Chondrocyte (in vitro differentiated cells): ENCODE measurements at places on chromosomes 1 and 21.

- no peak for DNase-seq
These were observed 18.9 kb downstream of the ANGPTL7 start for GRCh38 chr1:11207898-11208611.

- DNase-seq: no peak
These were observed 189.6 kb downstream of the TGFBR3 start for GRCh38 chr1:91696321-91696720.

- DNase-seq: no peak
These were observed 109.6 kb downstream of the KCNN3 start for GRCh38 chr1:154760469-154760933.

DNA sequence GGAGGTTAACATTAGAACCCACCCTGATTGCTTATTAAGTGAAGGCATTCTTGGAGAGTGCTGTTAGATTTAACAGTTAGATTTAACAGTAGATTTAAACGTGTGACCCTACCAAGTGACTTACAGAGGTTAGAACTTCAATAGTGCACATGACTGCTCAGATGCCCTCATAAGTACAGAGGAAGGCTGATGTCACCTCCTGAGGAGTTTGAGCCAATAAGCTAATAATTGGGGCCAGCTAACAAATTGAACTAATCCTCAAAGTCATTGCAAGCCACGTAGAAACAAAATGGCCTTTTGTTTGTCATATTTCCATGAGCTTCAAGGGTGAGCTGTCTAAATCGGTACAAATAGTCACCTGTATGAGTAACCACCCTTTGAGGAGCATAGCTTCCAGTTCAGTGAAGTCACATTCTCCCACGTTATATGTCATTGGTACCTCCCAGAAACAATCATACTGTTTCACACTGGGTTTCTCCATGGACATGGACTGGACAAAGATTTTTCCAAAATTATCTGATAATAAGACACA lies 11.7 kb downstream of the AVPR1B start:
- DNase-seq: no peak

DNA sequence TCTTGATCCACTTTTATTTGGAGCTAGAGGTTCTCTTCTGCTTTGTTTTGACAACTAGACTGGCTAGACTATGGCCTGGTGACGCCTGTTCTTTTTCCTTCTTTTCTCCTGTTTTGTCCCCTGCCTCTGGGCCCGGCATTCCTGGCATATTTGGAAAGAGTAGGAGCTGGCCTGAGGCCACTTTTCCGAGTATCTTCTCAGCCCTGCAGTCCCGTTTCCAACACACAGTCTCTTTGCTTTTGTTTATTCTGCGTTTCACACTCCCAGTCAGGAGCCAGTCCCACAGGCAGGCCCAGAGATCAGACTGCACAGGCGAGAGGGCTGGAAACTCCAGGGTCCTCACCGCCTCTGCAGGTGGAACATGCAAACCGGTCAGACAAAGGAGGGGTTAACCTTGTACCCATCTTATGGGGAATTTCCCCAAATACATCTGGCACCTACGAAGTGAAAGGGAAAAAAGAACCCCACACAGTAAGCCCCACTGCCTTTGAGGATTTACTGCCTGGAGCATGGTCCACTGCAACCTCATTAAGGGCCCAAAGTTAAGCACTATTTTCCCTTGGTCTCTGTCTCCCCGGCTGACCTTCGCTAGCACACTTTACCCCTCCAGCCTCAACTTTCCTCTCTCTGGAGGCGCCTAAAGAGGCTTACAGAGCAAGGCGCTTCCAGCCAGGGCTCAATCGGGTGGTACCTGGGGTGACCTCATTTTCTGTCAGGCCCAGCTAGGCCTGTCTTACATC lies 141.1 kb downstream of the TOMM20 start:
- DNase-seq: peak; percentile 84

- DNase-seq: no peak
These were observed 194.6 kb upstream of the RRP15 start for GRCh38 chr1:218090459-218090858.

DNA sequence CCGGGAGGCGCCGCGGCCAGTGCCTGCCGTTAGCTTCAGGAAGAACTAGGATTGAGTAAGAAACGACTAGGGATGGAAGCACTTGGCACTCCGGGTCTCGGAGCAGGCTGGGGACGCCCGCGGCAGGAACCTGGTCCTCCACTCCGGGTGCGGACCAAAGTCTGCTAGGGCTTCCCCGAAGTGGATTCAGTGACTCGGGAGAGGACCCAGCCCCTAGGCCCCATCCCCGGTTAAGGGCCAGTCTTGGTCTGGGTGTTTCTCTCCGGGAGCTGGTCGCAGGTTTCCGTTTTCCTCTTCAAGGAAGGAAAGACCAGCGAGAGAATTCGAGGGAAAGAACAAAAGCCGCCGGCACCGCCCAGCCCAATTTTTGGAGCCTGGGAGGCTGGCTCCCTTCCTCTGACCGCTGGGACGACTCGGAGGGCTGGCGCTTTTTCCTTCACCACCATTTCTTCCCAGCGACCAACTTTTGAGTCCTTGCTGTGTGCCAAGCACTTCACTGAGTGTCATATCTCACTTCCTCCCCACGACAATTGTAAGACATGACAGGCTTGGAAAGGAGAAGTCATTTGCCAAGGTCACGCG lies 16.8 kb upstream of the STMN1 start:
- no peak for DNase-seq

DNA sequence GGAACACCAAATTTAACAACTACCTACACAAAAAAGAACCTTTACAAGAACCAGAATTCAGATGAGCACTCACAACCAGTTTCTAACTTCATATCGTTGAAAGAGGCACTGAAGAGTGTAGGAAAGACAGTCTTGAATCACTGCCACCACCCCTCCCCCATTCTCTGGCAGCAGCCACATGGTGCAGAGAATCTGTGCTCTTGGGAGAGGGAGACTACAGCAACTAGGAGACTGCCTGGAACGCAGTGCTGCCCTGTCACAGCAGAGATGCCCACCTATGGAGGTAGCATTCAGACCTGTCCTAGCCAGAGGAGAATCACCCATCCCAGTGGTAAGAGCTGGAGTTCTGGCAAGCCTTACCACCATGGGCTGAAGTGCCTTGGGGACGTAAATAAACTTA lies 7.3 kb downstream of the CCN1 start:
- DNase-seq: no peak

- DNase-seq: no peak
These were observed 93.7 kb downstream of the DUSP10 start for GRCh38 chr1:221648201-221648600.

GRCh38 chr1:110003747-110004428 lies 19.3 kb downstream of the AHCYL1 start:
- no peak for DNase-seq

- DNase-seq: no peak
These were observed 38.0 kb upstream of the DESI2 start for GRCh38 chr1:244614879-244615278.

- no peak for DNase-seq
These were observed 2.0 kb downstream of the PBX1 start for GRCh38 chr1:164561007-164561406.

GRCh38 chr1:67227196-67227595 lies 60.9 kb downstream of the IL23R start:
- no peak for DNase-seq

DNA sequence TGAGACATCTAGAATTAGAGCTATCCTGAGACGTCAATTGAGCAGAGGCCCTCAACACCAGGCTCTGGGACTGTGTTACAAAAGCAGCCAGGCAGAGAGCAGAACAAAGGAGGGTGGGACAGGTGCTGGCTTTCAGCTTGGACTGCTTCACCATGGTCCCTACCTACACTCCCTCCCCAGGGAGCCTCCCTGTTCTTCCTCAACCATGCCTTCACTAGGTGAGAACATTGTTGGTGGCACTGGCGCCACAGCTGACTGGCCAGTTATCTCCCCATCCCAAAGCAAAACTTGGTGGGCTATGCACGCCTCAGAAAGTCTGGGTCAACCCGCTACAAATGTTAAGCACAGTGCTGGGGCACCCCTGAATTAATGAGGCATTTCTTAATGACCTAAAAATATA lies 87.8 kb downstream of the NMNAT2 start:
- DNase-seq: no peak

DNA sequence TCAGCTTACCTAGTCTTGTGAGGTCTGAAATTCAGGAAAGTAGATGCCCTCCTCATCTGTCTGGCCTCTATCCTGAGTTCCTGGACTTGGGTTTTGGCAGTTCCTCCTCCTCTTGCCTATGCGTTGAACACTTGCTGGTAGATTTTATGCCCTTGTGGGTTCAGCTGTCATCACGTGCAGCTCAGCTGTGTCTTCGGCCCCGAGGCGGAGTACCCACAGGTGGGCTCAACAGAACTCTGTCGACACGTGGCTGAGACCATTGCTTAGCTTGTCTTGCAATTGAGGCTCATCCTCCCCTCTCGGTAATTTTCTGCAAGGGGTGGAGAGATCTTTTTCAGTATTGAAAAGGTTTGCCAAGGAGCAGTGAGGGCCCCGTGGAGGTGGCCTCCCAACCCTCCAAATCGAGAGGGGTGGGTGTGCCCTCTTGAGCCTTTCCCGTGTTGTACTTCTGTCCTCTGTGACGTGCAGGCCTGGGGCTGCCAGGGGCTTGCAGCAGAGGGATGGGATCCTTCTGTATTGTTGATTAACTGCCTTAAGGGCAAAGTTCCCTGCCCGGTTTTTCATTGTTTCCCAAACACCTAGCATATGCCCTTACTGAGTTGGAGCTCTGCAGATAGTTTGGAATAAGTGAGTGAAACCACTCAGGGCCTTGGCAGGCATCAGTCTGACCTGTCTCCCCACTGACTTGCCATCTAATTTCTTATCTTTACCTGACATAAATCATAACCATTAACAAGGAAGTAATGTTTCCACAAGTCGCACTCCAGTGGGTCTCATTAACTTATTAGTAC lies 2.9 kb downstream of the CENPS start:
- DNase-seq: no peak

DNA sequence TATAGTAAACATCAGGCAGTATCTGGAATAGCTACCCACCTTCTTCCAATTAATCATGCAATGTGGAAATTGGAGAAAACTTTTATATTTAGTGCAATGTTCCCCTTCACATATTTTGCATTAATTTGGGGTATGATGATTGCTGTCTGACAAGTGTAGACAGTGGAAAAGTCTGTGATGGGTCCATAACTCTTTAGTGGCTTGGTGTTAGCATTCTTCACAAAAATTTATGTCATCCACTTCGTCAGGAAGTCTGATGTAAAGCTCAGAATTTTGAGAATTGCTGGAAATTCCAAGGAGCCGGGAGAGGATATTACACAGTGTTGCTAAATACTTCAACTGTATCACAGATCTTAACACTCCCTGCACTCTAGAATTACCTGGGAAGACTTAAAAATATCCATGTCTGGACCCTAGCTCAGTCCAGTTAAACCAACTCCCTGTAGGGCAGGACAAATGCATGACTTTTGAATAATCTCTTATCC lies 549.7 kb upstream of the PLXNA2 start:
- DNase-seq: no peak

- DNase-seq: no peak
These were observed 65.9 kb upstream of the FAM20B start for GRCh38 chr1:178959543-178960460.

- DNase-seq: no peak
These were observed 115.5 kb downstream of the HMGB4 start for GRCh38 chr1:33979341-33979740.
